ENCODE measurements at places on chromosomes 2 and 18.
A peak's percentile ranks its signal among the peaks of the same experiment; 100 is the strongest.

GRCh38 chr2:191636235-191636543 lies 41.7 kb upstream of the NABP1 start:
- DNase-seq: peak; percentile 89

DNA sequence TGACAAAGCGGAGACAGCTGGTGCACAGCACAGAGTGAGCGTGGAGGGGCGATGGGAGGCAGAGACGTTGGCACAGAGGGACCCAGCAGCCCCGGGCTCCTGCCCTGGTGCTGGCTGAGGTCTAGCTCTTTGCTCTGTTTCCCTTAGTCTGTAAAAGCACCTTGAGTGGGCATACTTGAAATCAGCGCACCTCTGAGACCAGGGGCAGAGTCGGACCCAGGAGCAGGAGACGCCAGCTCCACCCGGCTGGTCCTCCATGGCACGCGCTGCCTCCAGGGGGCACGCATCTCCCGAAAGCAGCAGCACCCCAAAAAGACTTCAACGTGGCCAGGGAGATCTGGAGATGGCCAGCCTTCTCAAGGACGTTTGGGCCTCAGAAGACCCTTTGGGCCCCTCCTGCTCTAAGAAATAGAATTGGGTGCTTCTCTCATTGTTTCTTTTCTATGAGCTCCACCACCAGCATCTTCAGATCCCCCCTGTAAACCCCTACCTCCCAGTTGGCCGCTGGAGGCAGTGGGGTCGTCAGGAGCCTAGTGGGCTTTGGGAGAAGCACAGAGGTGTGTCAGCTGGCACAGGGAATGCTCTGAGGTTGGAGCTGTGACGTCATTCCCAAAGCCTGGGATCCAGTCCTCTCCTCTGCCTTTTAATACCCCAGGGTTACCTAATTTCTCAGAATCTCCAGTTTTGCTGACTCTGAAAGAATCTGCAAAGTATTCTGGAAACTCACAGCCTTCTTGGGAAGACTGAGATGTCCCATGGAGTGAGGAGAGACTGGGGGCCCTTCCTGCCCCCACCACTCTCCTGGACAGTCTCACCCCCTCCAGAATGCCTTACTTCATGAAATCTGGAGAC lies 58.9 kb downstream of the CIB4 start:
- no peak for DNase-seq

DNA sequence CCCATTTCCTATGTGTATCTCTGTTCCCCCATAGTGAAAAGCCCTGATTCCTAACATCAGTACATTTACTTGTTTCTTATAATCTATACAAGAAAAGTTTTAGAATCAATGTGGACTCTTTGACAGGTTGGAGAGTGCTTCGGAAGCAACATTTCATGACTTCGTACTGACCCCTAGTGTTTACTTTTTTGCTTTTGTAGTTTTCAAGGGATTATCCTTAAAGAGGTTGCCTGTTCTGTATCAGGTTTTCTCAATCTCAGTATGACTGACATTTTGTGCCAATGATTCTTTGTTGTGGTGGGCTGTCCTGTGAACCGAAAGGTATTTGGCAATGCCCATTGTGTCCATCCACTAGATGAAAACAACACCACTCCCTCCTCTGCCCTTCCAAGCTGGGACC lies 43.3 kb upstream of the SERPINB2 start:
- DNase-seq: no peak

DNA sequence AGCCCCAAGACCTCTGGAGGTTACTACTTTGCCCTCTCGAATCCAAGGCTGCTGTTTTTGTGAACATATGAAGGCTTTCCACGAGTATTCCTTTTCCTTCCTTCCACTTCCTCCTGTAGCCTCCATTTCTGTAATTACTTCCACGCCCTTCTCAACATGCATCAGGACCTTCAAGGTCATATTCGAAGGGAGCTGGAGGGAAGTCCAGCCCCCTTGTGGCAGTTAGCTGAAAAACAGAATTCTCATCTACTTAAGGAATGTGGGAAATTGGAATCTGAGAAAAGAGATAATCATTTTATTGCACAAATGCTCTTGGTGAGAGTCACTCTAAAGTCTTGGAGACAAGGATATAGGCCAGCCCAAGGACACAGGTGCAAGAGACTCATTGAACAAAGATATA lies 1000.2 kb downstream of the TDRD15 start:
- no peak for DNase-seq

- no peak for DNase-seq
These were observed 144.8 kb downstream of the FAM124B start for GRCh38 chr2:224257156-224257555.

DNA sequence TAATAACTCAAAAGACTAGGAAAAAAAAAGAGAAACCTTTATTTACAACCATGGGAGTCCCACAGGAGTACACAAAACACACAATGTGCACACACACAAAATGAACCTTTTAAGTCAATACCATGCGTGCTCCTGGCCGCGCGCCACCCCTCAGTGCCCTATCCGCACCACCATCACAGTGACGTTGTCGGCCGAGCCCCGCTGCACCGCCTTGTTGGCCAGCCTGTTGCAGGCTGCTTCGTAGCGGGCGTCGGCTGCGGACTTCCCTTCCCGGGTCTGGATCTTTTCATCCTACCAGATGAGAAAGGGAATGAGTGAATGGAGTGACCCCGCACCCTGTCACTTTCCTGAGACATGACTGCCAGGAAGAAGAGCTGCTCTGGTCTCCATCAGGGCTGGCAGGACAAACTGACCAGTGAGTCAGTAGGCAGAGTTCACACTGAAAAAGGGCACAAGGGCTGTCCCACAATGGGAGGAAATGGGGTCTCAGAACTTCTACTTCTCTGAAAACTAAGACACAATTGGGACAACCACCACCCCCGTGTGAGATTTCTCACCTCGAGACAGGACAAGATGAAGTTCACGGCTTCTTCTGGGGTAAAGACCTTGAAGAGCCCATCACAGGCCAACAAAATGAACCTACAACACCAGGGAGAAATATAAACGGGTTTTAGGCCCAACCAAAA lies 11.8 kb downstream of the ERFE start:
- DNase-seq: no peak

- DNase-seq: no peak
These were observed 707.8 kb upstream of the SALL3 start for GRCh38 chr18:78271790-78272189.

DNA sequence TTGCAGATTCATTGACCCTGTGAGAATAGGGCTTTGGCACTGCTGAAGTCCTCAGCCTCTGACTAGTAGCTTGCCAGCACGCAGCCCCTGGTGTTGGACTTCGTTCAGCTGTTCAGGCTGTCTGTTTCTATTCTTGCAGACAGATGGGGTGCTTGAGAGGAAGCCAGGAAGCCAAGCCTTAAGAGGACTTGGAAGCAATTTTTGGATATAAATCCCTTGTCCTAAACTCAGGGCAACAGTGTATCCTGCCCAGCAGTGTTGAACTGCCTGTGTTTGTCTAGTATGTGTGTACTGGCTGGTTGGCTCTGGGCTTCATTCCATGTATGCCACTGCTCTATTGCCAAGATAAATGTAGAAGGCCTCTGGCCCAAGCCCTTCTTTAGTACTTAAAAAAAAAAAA lies 108.6 kb downstream of the COMMD1 start:
- DNase-seq: no peak

DNA sequence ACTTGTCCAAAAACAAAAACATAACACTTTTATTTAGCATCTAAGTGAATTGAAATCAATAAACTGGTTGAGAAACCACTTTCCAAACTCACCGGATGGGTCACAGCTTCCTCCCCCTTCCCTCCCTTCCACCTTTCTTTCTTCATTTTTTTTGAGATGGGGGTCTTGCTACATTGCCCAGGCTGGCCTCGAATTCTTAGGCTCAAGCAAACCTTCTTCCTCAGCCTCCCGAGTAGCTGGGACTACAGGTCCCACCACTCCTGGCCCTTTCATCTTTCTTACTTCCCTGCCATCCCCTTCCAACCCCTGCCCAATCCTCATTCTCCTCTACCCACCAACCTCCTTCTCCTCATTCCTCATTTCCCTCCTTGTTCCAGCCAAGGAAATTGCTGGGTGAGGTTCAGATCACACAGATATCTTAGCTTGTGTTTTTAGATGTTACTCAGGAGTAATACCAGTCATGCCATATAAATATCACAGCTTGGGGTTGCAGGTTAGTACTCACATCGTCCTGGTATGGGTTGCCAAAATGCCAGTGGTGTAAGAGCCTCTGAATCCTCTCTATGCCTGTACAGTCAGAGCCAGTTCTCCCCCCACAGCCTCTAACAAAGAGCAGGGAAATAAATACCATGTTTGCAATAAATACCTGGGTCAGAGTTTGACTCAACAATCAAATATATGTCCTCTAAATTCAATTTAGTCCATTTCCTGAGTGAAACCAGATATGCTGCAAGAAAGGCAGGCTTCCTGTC lies 132.7 kb upstream of the NDUFV2 start:
- no peak for DNase-seq

DNA sequence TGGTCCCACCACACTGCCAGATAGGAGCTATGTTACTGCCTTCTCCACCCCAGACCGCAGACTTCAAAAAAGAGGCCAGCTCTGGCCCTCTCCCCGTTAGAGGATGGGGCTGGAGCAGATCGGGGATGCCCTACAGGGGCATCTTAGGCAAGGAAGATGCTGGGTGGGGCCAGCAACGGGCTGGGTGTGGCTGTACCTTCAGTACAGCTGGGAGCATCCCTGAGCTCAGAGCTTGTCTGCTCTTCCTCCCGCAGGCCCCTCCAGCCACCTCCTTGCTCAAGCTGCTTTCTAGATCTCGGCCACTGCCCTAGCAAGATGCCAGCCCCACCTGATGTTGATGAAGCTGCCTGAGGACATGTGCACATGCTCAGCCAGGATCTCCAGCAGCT lies 9.8 kb downstream of the PTPRN start:
- DNase-seq: no peak

DNA sequence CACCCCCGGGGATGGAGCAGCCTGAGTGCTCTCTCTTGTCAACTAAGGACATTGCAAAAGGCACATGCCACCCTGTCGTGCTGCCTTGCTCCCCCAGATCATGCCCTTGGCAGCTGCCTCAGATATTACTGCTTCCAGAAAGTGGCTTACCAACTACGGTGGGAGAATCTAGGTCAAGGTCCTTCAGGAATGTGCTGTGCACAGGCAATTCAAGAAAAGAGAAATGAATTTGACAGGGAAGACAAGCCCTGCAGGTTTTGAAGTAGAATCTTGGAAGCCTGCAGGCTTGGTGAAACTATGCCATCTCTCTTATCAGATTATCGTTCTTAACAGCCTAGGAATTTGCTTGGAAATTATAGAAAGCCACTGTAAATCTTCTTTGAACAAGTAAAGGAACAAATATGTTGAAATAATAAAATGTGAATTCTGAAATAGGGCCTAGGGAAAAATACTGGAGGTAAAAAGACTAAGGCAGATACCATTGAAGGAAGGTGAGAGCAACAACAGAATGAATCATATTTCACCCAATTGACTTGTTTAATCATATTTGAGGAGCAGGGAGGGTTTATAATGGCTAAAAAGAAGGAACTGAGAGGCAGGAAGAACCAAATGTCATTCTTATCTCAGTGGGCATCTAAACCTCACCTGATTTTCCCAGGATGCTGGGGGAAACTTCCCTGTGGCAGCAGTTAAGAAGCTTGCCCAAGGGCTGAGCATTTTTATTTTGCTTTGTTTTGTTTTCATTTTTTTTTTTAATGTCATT lies 94.0 kb upstream of the GLS start:
- peak; percentile 12 for DNase-seq

DNA sequence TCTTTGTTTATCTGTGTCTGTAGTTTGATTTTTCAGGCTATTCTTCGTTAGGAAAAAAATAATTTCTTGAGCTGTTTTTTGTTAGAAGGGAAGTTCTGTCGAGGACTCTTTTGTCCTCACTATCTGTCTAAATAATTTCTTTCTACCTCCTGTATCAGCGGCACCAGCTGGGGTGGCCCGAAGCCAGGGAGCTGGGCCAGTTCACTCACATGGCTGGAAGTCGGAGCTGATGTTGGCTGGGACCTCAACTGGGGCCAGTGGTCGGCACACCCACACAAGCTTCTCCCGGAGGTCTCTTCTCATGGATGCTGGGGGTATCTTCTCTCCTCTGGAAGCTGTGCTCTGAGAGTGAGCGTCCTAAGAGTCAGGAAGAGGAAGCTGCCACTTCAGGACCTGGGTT lies 8.0 kb upstream of the PDIA6 start:
- no peak for DNase-seq

DNA sequence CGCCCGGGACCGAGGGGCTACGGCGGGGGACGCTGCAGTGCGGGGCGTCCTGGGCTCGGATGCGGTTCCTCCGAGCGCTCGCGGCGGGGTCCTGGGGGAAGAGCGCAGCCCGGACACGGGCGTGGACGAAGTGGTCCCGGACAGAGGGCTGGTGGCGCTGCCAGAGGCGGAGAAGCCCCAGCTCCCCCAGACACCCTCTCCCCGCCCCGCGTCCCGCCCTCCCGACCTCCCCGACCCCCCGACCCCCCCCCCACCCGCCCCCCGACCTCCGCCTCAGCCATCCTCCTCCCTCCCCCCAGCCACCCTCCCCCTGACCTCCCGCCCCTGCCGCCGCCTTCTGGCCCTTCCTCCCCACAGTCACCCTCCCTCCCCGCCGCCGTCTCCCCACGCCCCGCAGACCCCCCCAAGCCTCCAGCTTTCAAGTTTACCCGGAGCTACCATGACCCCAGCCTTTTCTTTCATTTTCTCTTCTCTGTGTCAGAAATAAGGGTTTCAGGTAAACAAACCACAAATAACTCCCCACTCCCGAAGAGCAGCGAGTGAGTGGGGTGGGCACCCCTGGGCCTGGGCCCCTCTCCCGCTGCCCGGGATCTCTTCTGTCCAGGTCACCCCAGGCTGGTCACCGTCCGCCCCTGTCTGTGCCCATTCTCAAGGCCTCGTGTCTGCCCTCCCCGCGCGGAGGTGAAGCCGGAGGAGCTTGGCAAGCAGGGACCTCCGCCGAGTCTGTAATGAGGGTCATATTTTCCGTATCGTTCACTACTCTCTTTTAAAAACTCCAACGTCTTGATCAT lies 5.1 kb downstream of the NFATC1 start:
- DNase-seq: no peak

DNA sequence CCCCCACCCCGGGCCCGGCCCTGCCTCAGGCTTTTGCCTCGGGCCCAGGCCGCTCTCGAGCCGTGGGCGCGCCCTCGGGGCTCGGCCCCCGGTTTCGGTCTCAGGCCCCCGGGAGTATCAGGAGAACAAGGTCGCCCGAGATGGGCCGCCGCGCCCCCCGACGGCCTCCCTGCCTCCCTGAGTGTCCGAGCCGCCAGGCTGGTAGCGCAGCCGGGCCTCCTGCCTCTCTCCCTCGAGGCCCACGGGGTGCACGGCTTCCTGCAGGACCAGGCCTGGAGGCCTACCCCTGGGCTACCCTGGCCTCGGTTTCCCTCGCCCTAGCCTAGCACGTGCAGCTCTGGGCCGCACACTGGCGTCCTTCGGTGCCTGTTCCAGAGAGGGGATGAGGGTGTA lies 8.4 kb downstream of the GBX2 start:
- no peak for DNase-seq

Data from A172 (cell line).